A172 (cell line): ENCODE measurements at places on chromosomes 6 and 20. TPM values are rescaled to one million over a fixed set of nuclear protein-coding genes. Genes with fewer than 3 reads are reported as not detected.

- DNase-seq: peak; percentile 8
These were observed 96.2 kb upstream of the FOXO3 start for GRCh38 chr6:108464418-108465097.

- DNase-seq: no peak
These were observed 110.6 kb downstream of the PXDC1 start for GRCh38 chr6:3640868-3641267.

Gene IP6K3
- total RNA-seq: 6.8 and 6.9 TPM in 2 replicates

Gene CAPN11
- not detected in 2 replicates for total RNA-seq

DNA sequence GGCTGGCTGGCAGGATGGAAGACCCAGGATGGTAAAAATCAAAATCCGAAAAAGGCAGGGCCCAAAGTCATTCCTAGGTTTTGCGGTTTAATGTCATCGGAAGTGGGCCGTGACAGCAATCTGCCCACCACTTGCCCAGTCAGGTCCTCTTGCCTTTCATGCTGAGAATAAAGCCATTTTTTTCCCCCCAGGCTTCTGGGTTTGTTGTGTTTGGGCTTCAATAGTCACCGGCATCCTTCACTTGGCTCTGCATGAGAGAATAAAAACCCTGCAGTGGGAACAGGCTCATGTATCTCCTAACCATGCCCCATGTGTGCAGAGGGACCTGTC lies 56.1 kb downstream of the MEP1A start:
- no peak for DNase-seq
